ENCODE measurements at places on chromosomes 6 and 20.
A peak's percentile ranks its signal among the peaks of the same experiment; 100 is the strongest.

DNA sequence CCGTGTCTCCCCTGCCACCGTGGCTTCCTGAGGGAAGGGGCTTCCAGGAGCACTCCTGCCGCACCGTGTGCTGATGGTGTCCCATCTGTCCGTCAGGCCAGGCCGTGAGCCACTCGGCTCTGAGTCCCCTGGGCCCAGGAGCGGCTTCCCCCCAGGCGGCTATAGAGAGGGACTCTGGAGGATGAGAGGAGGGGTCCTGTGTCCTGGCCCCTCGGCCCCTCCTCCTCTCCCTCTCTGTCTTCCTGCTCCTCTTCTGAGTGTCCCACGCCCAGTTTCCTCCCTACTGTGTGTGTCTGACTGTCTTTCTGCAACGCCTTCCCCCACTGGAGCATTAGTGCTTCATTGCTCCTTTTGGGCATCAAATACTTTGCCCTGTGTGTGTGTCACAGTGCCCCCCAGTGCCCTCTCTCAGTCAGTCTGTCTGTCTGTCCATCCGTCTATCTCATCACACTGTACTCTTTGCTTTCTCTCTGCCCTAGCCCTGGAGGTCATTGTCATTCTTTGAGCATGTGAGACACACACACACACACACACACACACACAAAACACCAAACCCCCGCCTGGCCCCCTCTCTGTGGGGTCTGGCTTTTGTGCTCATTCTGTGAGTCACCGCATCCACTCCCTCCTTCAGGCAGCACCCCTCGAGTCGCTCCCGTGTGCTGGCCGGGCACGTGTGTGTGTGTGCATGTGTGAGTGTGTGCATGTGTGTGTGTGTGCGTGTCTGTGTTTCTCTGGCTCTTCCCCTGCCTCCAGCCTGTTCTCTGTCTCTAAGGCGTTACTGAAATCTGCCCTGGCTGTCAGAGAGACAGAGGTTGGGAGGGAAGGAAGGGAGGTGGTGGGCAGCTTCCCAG lies 71.9 kb downstream of the SRC start:
- DNase-seq = no peak

- DNase-seq = no peak
Measured at GRCh38 chr6:71259888-71260604, 28.6 kb upstream of the OGFRL1 start.

GRCh38 chr20:13922241-13922640 lies 68.2 kb downstream of the SEL1L2 start:
- no peak for DNase-seq

- DNase-seq = no peak
Measured at GRCh38 chr6:14170128-14170527, 52.6 kb downstream of the CD83 start.

- peak; percentile 51 for DNase-seq
Measured at GRCh38 chr20:3330046-3330741, 77.3 kb downstream of the DNAAF9 start.
